ENCODE measurements at places on chromosomes 3 and 15. TPM values are rescaled to one million over a fixed set of nuclear protein-coding genes. Genes with fewer than 3 reads are reported as not detected.

The NMNAT3 gene
- not detected for total RNA-seq

The MGLL gene
- total RNA-seq = 32.6 TPM

- no peak for DNase-seq
Observed at GRCh38 chr3:21754839-21755238, 3.8 kb upstream of the ZNF385D start.

GRCh38 chr3:107432646-107433045 is 55.4 kb downstream of the CCDC54 start:
- no peak for DNase-seq

DNA sequence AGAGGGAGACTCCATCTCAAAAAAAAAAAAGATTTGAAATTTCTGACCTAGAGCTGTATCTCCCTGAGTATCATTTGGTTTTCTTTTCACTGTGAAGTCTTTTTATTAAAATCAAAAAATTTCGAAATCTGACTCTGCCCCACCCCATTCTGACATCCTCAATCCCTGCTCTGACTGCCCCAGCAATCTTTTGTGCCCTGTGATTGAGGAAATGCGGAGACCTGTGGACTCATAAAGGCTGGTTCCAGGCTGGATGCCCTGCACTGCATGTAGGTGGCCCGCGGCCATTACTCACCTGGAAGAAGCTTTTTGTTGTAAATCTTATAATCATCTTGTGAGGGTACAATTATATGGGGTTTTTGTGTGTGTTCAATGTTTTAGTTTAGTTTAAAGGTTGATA is 147.3 kb upstream of the SEMA6D start:
- DNase-seq = no peak

DNA sequence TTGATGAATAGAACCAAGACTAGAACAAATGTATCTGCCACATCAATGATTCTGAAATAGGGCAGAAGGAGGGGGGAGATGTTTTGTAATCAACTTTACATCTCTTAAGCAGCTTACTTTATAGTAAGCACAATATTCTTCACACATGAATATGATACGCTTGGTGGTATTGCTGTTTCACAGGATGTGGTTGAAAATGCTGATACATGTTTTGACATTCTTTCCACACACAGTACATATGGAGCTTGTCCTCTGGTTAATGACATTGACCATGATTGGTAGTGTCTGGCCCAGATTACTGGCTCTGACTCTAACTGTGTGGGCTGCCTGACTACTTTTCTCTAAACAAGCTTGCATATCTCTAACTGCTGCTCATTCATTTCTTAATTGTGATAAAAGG is 168.9 kb downstream of the KLHL25 start:
- DNase-seq = no peak

GRCh38 chr15:50496692-50497091 is 49.8 kb downstream of the USP50 start:
- DNase-seq = no peak

DNA sequence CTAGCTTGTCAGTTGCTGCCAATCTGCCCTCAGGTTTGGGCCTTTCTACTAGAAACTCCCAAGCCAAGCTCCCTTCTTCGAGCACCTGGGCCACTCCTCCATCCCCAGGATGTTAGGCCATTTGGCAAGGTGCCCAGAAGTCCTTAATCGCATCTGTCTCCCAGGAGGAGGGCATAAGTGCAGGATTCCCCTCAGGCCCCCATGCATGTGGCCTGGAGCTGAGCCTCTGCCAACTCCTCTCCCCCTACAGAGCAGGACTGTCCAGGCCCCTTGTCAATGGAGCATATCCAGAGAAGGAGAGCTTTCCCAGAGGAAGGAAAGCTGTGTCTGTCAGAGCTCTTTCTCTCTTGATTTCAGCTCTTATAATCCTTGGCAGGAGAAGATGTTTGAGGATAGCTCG is 182.6 kb upstream of the ROPN1 start:
- DNase-seq = peak; percentile 96

DNA sequence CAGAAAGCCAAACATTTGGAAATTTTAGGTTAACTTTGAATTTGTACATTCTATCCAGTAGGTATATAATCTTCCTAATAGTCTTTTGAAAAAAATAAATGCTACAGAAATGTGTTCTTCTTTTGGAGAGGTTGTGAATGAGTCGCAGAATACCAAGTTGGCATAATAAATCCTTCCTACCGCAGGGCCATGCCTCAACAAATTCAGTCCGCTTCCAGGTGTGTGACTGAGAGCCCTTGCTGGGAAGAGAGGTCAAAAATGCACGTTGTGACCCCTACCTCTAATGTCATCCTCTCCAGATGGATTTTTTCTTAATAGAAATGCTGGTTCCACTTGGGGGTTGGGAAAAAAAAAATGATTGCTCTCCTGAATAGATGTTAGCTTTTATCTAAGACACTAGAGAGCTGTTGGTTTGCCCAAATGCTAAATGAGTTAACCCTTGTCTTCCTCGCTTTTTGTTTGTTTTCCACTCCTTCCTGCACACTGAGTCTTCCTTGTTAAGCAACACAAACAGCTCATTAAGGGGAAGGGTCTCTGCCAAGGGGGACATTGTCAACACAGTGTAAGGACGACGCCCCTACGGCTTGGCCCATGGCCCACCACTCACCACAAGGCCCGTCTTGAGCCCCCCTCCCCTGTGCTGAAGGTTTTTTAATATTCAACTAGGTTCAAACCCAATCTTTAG is 33.9 kb downstream of the RLBP1 start:
- DNase-seq = no peak

DNA sequence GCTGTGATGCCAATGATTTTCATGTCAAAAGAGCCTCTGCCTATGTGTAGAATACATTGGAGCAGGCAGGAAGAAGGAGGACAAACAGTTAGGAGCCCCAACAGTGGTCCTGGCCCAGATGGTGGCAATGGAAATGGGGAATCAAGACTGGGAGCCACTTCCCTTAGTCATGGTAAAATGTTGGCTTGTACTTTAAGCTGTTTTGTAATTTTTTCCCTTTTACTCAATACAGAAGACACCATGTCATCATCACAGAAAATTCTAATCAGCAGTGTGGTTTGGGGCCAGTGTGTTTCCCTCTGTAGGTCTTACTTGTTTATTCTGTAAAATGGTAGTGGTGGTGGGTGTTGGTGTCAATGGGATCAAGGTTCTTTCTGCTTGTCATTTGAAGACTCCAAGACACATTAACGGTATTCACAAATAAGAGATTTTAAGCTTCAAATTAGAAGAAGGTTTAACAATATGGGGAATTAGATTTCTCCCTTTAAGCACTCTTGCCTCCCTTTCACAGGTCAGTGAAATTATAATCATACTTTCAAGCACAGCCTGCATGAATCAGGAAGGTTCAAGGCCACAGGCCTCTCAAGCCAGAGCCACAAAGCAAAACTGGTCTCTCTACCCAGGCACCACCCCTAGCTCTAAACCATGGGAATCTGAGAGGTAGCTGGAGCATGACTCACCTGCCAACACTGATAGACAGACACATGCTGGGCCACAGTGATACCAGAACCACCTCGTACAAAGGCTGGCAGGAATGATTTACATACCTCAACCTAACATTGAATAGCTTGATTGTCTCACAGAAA is 24.9 kb downstream of the SIAH2 start:
- no peak for DNase-seq

DNA sequence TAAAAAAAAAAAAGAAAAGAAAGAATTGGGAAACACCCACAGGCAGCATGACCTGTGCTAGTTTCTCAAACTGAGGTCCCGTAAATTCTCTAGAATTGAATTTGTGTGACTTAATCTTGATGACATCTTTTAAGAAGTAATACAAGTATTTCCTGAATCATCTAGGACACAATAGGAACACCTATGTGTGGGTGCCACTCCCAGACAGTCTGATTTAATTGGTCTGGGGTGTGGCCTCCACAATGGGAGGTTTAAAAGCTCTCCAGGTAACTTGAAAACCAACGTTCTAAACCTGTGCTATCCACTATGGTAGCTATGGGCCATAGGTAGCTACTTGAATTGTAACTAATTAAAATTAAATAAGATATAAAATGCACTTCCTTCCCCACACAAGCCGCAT is 28.1 kb downstream of the CFAP92 start:
- DNase-seq = no peak

DNA sequence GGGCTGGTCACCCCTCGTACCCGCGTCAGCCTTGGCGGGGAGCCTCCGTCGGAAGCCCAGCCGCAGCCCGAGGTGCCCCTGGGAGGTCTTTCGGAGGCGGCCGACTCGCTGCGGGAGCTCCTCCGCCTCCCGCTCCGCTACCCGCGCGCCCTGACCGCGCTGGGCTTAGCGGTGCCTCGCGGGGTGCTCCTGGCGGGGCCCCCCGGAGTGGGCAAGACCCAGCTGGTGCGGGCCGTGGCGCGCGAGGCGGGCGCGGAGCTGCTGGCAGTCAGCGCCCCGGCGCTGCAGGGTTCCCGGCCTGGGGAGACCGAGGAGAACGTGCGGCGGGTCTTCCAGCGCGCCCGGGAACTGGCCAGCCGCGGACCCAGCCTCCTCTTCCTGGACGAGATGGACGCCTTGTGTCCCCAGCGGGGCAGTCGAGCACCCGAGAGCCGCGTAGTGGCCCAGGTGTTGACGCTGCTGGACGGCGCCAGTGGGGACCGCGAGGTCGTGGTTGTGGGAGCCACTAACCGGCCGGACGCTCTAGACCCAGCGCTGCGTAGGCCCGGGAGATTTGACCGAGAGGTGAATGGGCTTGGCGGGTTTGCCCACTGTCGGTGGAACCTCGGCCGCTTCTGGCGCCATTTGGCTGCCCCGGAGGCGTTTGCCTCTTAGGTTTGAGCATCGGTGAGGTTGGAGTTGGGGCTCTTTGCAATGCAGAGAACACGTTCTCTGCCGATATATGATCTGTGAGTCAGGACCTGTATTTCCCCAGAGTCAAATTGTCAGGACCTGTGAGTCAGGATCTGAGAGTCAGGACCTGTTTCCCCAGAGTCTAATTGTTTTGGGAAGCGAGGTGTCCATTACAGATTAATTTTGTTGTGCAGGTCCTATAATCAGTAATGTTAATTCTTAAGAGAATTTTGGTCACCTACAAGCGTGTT is 24.9 kb upstream of the GATM start:
- peak; percentile 57 for DNase-seq

DNA sequence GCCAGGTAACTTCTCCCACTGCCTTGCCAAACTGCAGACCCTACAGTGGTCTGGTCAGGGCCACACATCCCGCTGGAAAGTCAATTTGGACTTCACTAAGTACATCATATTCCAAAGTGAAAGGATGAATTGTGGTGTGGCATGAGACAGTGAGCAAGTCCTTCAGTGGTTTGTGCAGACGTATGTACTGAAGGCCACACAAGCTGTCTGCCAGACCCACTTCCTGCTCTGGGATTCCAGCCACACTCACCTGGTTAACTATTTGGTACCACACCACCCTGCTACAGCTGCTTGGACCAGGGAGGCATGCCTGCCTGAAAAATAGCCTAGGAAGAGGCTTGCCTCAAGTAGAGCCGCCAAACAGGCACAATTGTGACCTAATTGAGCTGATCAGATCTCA is 94.1 kb upstream of the STRIT1 start:
- no peak for DNase-seq

DNA sequence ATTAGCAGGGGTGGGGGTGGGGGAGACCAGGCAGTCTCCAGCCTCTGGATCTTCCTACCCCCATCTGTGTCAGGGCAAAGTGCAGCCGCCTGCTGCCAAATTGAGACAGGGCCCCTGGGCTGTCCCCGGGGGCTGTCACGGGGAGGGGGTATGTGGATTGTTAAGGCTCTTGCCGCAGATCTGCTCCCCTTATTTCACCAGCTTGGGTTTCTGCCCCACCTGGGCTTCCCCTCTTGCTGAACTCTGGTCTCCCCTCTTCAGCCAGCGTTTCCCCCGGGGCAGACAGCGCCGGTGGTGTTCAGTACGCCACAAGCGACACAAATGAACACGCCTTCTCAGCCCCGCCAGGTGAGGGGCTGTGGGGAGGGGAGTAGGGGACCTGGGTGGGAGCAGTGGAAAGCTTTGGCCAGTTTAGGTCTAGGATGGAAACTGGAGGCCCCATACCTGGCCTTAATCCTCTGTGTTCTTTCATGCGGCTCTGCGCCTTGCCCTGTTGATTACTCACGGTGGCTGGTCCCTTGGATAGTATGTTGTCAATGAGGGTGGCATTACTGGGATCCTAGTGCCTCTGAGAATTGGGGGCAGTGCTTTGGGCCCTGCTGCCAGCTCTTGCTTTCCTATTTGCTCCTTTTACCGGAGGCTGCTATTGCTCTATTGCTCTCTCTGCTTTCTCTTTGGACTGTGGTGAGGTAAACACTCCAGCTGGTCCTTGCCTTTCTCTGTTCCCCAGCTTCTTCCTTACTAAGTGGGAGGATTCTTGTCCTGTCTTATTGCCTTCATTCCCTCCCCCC is 1.7 kb downstream of the EIF4G1 start:
- DNase-seq = no peak
